H1 (cell line): ENCODE measurements at places on chromosomes 7 and 10.

DNA sequence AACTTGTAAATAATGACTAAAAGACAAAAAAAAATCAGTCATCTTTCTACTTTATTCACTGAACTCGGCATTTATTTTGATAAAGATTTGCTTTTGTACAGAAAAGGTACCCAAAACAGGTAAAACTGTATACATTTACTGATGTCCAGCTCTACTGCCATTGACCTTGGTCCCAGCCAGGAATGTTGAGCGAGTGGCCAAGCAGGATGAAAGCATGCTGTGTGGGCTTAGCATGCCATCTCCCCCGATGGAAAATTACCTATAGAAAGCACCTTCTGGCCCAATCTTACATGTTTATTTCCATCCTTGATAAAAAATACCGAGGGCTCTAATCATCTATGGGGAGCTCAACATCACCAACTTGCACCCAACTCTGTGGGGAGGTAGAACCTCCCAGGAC lies 6.8 kb downstream of the PARD3 start:
- no peak for DNase-seq

DNA sequence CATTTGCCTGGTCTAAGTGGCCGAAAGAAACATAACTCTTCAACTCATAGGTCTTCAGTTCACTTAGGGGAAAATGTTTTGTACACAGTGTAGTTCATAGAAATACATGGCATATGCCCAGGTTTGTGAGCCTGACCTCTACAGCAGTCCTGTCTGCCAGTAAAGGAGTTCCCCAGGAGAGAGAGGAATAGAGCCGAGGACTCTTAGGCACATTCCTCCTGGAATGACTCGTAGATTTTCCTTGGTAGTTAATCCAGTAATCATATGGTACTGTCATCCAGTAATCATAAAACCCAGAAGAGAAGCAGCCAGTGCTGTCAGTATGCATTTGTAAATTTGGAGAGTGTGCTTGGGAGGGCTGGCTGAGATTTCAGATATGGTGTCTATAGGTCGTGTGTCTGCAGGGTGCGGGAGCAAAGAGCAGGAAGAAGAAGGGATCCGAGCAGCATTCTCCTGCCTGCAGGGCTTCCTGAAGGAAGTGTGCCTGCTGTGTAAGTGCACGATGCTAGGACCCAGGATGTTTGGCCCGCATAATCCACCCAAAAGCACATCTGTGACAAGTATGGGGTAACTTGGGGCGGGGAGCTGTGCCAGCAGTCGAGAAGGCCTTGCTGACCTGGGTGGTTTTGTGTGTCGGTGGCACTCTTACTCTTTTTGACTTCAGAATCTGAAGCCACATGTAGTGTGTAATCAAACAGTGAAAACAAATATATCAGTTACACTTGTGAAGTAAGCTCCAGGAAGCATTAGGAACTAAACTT lies 13.9 kb downstream of the EIF4H start:
- DNase-seq = no peak

DNA sequence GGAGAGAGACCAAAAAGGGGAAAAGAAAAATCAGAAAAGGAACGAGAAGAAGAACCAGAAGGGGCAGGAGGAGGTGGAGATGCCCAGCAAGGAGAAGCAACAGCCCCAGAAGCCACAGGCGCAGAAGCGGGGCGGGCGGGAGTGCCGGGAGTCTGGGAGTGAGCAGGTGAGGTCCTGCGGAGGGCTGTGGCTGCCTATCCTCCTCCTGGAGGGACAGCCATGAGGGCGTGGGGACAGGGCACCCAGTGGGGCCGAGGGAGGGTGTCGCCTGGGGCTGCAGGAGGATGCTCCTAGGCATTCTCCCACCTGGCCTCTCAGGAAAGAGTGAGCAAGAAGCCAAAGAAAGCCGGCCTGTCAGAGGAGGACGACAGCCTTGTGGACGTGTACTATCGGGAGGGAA lies 11.8 kb downstream of the CALHM2 start:
- DNase-seq = no peak

DNA sequence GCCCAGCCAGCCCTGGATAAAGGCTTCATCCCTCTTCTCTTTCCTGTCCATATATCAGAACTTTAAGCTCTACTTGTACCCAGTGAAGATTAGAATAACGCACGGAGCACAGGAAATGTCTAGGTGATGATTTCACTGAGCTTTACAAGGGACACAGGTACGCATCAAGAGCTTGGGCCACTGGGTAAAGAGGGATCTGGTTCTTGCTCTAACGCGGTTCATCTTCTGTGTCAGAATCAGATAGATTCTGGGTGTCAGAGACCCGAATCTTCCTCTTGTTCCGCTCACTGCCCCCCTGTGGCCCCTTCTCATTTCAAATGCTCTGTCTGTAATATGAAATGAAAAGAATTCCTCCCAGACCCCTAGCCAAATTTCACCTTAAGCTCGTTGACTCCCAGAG lies 24.7 kb downstream of the IL2RA start:
- no peak for DNase-seq

GRCh38 chr10:69673521-69673920 lies 43.5 kb downstream of the FAM241B start:
- DNase-seq = no peak

GRCh38 chr7:39757604-39758003 lies 134.2 kb downstream of the RALA start:
- DNase-seq = no peak

DNA sequence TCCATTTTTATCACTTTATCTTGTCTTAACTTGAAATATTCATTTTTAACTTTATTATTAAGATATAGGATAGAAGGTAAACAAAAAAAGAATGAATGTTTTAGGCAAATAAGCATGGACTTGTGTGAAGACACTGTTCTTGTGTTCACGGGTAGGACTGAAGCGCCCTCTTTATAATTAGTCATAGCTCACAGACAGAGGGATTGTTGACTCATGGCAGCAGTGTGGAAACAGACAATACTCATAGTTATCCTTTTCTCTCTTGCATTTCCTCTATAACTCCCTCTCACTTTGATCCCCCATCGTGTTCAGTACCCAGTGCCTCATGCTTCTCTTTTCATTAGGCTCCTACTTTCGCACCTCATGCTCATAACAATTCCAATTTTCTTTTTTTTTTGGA lies 731.8 kb downstream of the PHTF2 start:
- DNase-seq = no peak
